Stimulated activated naive CD8-positive, alpha-beta T cell treated with anti-CD3 and anti-CD28 coated beads, Interleukin-15, Interleukin-2, amounts not matched to agents 100 U/mL and 50 U/mL, for 24 hours (primary cell): ENCODE measurements at places on chromosomes 13 and 19.
A peak's percentile ranks its signal among the peaks of the same experiment; 100 is the strongest.

- no peak for DNase-seq
Measured at GRCh38 chr19:10887616-10888367, 16.4 kb downstream of the CARM1 start.

GRCh38 chr13:63696055-63696454 is 2280.4 kb upstream of the PCDH20 start:
- no peak for DNase-seq

DNA sequence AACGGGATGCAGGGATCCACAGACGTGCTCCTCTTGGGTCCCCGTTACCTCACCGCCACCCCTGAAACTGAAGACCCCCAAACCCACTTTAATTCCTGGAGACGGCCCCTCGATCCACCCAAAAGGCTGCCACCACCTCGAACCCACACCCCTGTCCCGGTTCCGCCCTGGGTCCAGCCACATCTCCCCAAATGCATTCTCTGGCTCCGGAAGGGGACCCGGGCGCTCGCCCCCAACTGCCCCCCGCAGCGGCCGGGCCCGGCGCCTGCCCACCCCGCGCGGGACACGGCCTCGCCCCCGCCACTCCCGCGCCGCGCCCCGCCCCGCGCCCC is 219 bp upstream of the FSTL3 start:
- DNase-seq = no peak

DNA sequence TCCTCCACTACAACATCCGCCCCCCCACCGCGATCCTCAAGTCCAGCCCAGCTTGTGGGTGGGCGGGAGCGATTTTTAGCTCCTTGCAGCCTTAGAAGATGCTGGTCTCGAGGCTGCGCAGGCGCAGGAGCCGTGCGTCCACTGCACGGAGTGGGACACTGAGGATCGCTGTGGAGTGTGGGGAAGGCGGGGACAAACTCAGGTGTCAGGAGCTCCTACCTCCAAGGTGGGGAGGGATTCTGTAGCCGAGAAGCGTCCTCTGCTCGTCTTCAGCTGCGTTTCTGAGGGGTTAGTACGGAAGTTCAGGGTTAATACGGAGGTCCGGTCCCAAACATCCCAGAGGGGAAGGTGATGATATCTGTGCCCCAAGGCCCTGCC is at the start of gene RTBDN:
TSS of gene RTBDN (minus strand) at position 14 of the 378 bp plus-strand sequence. CDS start 4,600 bp downstream, outside the sequence.
- DNase-seq = no peak

DNA sequence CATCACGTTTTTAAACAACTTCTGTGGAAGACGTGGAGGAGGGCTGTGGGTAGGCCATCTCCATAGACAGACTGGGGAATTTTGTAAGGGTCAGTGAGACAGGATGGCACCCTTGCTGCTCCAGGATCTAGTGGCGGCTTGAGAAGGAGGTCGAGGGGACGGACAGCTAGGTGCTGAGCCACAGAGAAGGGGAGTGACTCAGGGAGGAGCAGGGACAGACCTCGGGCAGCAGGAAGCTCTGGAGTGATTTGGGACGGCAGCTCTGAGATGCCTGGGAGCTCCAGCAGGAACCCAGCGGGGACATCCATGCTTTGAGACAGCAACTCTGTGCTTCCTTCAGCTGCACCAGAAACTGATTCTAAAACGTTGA is 169.1 kb upstream of the SOX1 start:
- no peak for DNase-seq

GRCh38 chr19:18645035-18645511 is 8.2 kb downstream of the KLHL26 start:
- DNase-seq = no peak

- no peak for DNase-seq
Measured at GRCh38 chr19:11238041-11238440, 1.4 kb upstream of the ANGPTL8 start.

- no peak for DNase-seq
Measured at GRCh38 chr13:44132710-44133109, 240.9 kb upstream of the SERP2 start.

- no peak for DNase-seq
Measured at GRCh38 chr13:106471957-106472543, 63.4 kb downstream of the EFNB2 start.

- DNase-seq = no peak
Measured at GRCh38 chr13:49681842-49682435, 9.3 kb downstream of the EBPL start.

DNA sequence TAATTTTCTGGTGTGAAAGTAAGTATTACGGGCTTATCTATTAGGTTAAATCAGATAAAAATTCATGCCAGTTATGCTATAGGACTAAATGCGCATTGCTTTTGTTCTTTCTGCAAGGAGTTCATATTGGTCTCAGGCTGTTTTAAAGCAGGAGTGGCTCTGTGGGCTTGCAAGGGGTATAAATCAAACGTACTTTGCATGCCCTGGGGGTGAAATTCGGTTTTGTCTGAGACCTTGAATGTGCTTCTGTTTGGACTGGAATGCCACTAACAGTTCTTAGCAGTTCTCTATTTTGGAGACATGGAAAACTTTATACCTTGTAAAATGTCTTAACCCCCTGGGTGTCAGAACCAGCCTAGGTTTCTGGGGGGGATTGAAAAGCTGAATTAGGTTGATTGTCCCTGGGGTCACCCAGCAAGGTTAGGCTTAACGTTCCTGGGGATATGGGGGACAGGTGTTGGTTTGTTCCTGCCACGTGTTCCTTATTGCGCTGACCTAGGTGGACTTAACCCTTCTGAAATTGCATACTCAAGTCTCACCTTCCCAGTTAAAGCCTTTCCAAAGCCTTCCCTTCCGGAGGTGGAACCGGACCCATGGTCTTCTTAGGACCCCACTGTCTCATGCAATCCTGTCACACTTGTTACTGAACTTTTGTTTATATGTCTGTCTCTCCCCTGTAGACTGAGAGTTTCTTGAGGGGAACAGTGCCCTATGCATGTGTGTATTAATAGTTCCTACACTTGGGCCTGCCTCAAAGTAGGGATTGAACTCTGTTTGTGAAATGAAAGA is 182.2 kb downstream of the LMO7 start:
- DNase-seq = no peak

DNA sequence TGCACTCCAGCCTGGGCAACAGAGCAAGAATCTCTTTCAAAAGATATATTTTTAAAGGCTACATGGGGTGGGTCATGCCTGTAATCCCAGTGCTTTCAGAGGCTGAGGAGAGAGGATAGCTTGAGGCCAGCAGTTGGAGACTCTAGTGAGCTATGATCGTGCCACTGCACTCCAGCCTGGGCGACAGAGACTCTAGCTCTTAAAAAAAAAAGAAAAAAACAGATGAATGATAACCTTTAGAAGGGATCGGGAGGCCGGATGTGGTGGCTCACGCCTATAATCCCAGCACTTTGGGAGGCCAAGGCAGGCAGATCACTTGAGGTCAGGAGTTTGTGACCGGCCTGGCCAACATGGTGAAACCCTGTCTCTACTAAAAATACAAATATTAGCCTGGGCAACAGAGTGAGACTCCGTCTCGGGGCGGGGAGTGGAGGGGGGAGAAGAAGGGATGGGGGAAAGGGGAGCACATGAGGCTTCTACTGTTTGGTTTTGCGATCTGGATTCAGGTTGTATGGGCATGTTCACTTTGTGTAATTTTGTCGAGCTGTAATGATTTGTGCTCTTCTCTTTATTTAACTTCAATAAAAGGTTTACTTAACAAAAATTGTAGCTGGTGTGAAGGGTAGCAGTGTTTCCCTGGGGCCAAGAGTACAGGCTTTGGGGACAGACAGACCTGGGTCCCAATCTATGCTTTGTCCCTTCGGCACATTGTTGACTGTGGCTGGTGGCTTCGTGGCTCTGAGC is 1.1 kb upstream of the PSMC4 start:
- peak; percentile 12 for DNase-seq
